ENCODE measurements at places on chromosomes 11 and 22. TPM values are rescaled to one million over a fixed set of nuclear protein-coding genes. Genes with fewer than 3 reads are reported as not detected.

The LINC01488 gene
- 0.14 TPM for total RNA-seq

The GLB1L3 gene
- not detected for total RNA-seq

The SYT9 gene
- not detected for total RNA-seq

The TNNI2 gene
- total RNA-seq = 8.5 TPM

The TBX10 gene
- 0.27 TPM for total RNA-seq

DNA sequence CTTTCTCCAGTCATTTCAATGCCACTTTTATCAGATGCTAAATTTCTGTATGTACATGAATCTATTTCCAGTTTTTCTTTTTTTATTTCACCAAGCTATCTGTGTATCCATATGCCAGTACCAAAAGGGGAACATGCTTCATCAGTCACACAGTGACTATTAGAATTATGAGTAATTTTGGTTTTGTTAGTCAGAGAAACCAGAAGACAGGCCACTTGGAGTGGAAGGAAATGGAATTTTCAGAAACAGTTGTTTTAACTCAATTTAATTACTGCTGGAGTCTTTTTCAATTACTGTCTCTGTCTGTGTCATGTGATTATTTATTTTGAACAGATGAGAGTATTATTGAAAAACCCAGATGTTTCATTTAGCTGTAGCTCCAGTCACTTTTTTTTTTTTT lies 84.6 kb upstream of the ANO3 start:
- H3K36me3 ChIP-seq = no peaks in the 10 kb centered on the region
- no peaks in the 10 kb centered on the region for H3K27me3 ChIP-seq
- DNase-seq = no peak
- H3K27ac ChIP-seq = no peak overlapping the region
- H3K4me3 ChIP-seq = no peak overlapping the region

DNA sequence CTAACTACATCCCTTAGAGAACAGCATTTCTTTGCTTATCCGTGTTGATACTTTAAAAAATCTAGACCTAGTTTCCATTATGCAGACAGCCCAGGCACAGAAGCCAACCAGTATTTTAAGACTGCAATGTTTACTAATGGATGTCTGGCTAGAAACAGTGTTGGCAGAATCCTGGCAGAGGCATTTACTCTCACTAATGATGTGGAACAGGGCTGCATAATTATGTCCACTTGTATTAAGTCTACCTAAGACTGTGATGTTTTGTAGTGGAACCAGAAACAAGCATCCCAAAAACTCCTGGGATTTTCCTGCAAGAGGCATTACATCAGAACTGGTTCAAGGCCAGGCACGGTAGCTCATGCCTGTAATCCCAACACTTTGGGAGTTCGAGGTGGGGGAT lies 50.2 kb upstream of the PICALM start:
- no peaks in the 10 kb centered on the region for H3K27me3 ChIP-seq
- no peak for DNase-seq
- no peak overlapping the region for H3K4me3 ChIP-seq
- H3K27ac ChIP-seq = no peak overlapping the region
- peaks cover 28% of the 10 kb centered on the region for H3K4me1 ChIP-seq

- no peak for DNase-seq
- H3K4me1 ChIP-seq = peaks cover 12% of the 10 kb centered on the region
- peaks cover 1% of the 10 kb centered on the region for H3K27me3 ChIP-seq
- H3K4me3 ChIP-seq = no peak overlapping the region
- H3K27ac ChIP-seq = no peak overlapping the region
These were observed 12.0 kb upstream of the EFCAB6 start for GRCh38 chr22:43823911-43824665.

GRCh38 chr11:108985236-108985944 lies 320.5 kb downstream of the DDX10 start:
- H3K36me3 ChIP-seq = no peaks in the 10 kb centered on the region
- H3K4me1 ChIP-seq = no peaks in the 10 kb centered on the region
- no peaks in the 10 kb centered on the region for H3K27me3 ChIP-seq
- H3K27ac ChIP-seq = no peak overlapping the region
- no peak for DNase-seq

DNA sequence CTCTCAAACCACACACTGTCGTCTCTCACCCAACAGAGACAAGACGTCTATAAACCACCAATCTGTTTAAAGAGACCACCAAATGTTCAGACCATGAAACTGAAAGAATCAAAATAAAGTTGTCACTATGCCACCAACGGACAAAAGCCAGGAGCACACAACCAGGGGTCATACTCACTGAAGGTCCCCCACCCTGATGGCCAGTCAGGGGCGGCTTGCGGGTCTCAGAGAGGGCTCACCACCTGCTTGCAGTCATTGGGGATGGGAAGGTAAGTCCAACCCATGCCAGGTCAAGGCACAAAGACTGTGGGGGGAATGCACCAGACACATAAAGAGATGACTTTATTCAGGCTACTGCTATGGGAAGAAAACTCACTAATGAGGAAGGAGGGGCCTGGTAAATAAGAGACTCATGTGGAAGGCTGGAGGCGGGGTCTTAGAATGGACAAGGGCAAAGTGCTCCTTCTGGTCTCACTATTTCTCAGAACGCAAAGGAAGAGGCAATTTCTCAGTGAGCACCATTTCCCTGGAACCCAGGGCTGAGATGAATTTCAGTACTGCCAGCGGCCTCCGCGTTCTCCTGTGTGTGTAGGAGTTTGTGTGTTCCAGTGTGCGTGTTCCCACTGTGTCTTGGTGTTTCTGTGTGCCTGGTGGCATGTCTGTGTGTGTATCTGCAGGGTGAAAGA lies 17.3 kb downstream of the SCARF2 start:
- H3K4me1 ChIP-seq = peaks cover 65% of the 10 kb centered on the region
- H3K27ac ChIP-seq = no peak overlapping the region
- no peaks in the 10 kb centered on the region for H3K36me3 ChIP-seq
- DNase-seq = no peak
- H3K27me3 ChIP-seq = no peaks in the 10 kb centered on the region

GRCh38 chr11:77069336-77069968 lies 2.7 kb downstream of the CAPN5 start:
- H3K36me3 ChIP-seq = no peaks in the 10 kb centered on the region
- peaks cover 15% of the 10 kb centered on the region for H3K27me3 ChIP-seq
- peaks cover 46% of the 10 kb centered on the region for H3K4me1 ChIP-seq

GRCh38 chr11:27977031-27977430 lies 130.9 kb downstream of the KIF18A start:
- no peaks in the 10 kb centered on the region for H3K36me3 ChIP-seq
- H3K27me3 ChIP-seq = no peaks in the 10 kb centered on the region
- no peaks in the 10 kb centered on the region for H3K4me1 ChIP-seq
- H3K27ac ChIP-seq = no peak overlapping the region
- no peak for DNase-seq

GRCh38 chr11:706957-707816 lies 1.2 kb downstream of the EPS8L2 start:
- H3K27ac ChIP-seq = peak overlapping the region; percentile 96
- no peaks in the 10 kb centered on the region for H3K36me3 ChIP-seq

DNA sequence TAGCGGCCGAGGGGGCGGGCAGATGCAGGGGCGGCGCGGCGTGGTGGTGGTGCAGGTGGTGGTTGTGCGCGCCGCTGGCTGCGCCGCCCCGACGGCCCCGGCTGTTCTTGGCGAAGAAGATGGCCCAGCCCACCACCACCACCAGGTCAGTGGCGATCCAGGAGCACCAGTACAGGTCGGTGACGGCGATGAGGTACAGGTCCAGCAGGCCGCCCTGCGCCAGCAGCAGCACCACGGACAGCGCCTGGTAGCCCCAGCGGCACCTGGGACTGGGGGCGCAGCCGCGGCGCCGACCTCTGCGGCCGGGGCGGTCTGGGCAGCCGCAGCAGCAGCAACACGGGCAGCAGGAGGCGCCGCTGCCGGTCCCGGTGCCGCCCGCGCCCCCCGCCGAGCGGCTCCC lies 879 bp downstream of the TMEM121B start:
- no peak for DNase-seq
- no peak overlapping the region for H3K4me3 ChIP-seq
- H3K4me1 ChIP-seq = no peaks in the 10 kb centered on the region
- H3K36me3 ChIP-seq = no peaks in the 10 kb centered on the region

DNA sequence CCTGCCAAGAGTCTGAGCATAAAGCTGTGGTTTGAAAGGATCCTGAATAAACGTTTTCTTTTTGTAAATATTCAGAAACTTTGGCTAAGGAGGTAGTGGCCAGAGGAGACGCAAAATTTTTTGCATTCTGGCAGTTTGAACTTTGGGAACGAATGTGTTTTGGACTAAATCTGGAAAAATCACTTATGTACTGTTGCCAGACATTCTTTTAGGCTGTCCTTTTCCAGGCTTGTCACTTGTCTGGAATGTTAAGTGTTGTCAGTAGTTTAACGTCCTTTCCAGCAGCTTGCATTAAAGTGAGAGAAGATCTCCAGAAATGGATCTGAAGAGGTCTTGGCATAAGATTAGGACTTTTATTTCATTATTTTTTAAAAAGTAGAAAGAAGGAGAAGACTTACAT lies 18.5 kb downstream of the SPECC1L start:
- H3K4me3 ChIP-seq = no peak overlapping the region
- H3K27me3 ChIP-seq = no peaks in the 10 kb centered on the region
- H3K4me1 ChIP-seq = peaks cover 58% of the 10 kb centered on the region
- H3K36me3 ChIP-seq = no peaks in the 10 kb centered on the region
- H3K27ac ChIP-seq = peak overlapping the region; percentile 31

GRCh38 chr11:9138612-9139579 lies 47.5 kb upstream of the SCUBE2 start:
- no peak overlapping the region for H3K27ac ChIP-seq
- H3K36me3 ChIP-seq = peaks cover 60% of the 10 kb centered on the region
- peak; percentile 47 for DNase-seq
- no peak overlapping the region for H3K4me3 ChIP-seq
- H3K27me3 ChIP-seq = no peaks in the 10 kb centered on the region
- H3K4me1 ChIP-seq = peaks cover 20% of the 10 kb centered on the region

DNA sequence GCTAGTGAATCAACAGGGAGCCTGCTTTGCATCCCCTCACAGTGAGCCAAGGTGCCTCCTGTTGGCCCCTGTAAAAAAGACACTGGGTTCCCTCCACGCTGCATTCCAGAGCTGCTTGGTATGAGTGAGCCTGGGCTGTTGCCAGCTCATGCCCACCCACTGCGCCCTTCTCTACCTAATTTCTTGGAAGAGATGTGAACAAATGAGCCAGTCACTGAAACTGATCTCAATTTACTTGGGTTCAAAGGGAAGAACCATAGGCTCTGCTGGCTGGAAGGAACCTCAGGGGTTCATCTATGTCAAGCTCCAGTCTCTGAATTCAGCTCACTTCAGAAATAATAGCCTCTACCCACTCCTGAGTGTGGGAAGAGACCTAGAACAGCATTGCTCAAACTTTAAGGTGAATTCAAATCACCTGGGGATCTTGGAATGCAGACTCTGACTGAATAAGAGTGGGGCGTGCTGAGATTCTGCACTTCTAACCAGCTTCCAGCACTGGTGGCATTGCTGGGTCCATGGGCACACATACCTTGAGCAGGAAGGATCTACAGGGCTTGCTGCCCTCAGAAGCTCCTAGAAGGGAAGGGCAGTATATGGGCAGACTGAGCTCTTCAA lies 5.4 kb upstream of the TMPRSS4 start:
- no peaks in the 10 kb centered on the region for H3K36me3 ChIP-seq
- no peak overlapping the region for H3K27ac ChIP-seq
- no peak for DNase-seq
- 0 out of 2 replicates have a peak, but pooled peaks cover under 1% of the 10 kb centered on the region for H3K4me1 ChIP-seq
- no peaks in the 10 kb centered on the region for H3K27me3 ChIP-seq

DNA sequence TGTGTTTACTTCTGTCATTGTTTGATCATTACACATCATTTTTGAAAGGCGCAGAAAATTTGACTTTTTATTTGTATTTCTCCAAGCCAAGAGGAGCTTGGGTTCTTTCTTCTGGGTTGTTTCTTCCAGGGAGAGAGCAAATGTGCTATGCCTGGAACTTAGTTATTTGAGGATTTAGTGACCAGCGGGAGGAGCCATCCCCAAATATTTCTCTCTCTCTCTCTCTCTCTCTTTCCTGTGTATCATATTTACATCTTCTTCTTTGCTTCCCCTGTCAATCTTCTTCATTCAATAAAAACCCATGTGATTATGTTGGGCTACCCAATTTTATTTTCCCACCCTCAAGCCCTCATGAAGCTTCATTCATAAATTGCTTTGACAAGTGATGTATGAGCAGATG lies 534.5 kb downstream of the LRRC4C start:
- H3K4me1 ChIP-seq = no peaks in the 10 kb centered on the region
- no peak overlapping the region for H3K4me3 ChIP-seq
- H3K27me3 ChIP-seq = no peaks in the 10 kb centered on the region
- H3K27ac ChIP-seq = no peak overlapping the region
- no peaks in the 10 kb centered on the region for H3K36me3 ChIP-seq
- DNase-seq = no peak

Measured in HepG2 (cell line).